Activated naive CD4-positive, alpha-beta T cell (primary cell): ENCODE measurements at places on chromosomes 3 and 15.

- no peak for DNase-seq
Measured at GRCh38 chr3:153760948-153761347, 360.2 kb upstream of the ARHGEF26 start.

DNA sequence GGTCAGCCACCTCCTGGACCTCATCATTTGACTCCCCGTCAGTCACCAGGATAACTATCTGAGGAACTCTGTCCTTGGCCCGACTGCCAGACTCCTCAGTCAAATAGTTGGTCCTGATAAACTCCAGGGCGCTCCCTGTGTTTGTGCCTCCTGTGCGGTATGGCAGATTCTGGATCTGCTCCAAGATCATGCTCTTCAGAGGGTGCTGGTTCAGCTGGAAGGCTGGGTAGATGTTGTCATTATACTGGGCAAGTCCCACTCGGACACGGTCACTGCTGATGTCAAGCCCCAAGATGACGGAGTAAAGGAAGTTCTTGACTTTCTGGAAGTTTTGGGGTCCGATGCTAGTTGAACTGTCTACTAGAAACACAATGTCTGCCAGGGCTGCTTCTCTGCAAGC, 31.1 kb upstream of the CAPN7 start:
- no peak for DNase-seq

DNA sequence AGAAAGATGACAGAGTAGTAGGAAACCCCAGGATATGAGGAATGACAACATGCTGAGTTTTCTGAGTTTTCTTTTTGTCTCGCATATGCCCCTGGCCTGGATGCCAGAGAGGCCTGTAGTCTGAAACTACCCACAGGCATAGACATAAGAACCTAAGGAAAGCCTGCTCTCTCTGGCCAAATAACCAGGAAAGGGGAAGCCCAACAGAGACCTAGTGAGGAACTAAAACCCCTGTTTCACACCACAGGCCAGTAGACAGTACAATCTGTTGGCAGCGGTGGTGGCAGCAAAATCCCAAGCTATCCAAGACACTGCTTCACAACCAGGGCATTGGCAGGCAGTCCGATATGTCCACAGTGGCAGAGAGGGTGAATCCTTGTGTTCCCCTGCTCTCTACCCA, 55.0 kb upstream of the DCP1A start:
- DNase-seq = no peak

DNA sequence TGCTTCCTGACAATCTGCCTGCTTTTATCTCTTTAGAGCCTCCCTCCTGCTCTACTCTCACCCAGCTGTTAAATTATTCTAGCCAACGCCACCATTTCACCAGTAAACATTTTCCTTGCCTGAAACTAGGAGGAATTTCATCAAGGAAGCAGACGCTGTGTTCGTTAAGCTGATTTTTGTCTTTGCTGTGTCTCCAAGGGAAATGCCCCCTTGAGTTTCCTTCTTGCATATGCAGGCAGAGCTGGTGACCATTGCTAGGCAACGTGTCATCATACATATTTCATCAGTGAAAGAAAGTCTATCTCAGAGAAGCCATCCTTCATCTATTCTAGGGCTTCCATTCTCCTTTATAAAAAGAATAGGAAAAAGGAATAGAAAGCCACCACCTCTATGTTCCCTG, 87.0 kb upstream of the ST8SIA2 start:
- no peak for DNase-seq
